Stimulated activated CD8-positive, alpha-beta memory T cell treated with anti-CD3 and anti-CD28 coated beads, Interleukin-15, amount 100 ng/mL, for 4 hours (primary cell): ENCODE measurements at places on chromosomes 1 and 21.

DNA sequence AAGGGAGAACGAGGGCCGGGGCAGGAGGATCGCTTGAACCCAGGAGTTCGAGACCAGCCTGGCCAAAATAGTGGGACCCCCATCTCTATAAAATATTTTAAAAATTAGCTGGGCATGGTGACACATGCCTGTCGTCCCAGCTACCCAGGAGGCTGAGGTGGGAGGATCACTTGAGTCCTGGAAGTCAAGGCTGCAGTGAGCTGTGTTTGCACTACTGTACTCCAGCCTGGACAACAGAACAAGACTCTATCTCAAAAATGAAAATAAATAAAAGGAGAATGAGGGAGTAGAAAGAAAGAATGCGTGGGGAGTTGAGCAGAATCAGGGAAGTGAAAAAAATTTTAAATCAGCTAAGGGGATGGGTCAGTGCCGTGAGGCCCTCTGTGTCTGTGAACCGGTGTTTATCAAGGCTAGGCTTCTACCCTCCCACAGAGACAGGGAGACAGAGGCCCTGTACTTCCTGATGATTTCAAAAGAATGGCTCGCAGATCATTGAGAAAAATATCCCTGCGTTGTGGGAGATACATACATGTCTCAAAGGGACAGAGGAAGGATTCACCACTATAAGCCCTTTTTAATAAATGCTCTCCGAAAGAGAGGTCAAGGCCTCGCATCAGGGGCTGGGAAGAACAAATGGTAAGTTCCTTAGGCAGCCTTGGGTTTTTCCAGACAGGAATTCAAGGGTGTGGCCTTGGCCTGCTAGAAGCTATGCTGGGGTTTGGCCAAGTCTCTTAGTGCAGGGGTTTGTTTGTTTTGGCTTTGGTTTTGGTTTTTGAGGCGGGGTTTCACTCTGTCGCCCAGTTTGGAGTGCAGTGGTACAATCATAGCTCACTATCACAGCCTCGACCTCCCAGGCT lies 20.7 kb downstream of the IL10RB start:
- DNase-seq = no peak

DNA sequence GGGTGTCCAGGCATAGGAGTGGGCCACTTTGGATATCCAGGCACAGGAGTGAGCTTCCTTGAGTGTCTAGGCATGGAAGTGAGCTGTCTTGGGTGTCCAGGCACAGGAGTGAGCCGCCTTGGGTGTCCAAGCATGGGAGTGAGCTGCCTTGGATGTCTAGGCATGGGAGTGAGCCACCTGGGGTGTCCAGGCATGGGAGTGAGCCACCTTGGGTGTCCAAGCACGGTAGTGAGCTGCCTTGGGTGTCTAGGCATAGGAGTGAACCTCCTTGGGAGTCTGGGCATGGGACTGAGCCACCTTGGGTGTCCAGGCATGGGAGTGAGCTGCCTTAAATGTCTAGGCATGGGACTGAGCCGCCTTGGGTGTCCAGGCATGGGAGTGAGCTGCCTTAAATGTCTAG lies 146.3 kb downstream of the C1orf94 start:
- DNase-seq = no peak

- no peak for DNase-seq
Observed at GRCh38 chr1:230556453-230556852, 85.8 kb upstream of the COG2 start.

DNA sequence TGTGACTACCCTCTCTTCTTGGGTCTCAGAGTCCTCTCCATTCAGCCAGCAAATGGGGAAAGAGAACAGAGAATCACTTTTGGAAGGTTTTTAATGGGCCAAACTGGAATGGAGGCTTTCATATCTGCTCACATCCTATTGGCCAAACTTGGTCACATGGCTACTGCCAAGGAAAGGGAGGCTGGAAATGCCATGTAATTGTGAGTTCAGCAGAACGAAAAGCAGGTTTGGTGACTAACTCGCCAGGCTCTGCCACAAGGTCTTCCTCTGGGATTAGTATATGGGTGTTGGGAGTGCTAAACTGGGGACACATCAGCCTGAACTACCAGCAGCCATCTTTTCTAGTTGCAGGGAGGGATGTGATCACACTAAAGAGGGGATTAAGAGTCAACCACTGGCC lies 19.2 kb downstream of the RD3 start:
- DNase-seq = no peak

DNA sequence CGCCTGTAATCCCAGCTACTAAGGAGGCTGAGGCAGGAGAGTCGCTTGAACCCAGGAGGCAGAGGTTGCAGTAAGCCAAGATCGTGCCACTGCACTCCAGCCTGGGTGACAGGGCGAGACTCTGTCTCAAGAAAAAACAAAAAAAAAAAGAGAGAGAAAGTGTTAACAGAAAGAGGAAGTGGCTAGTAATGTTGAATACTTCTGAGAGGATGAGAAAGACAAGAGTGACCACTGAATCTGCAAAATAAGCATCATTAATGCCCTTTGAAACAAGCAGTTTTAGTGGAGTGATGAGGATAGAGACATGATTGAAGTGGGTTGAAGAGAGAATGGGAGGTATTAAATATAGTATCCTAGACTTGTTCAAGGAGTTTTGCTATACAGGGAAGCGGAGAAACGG lies 11.7 kb downstream of the MPZ start:
- no peak for DNase-seq

GRCh38 chr1:67886076-67886475 lies 52.8 kb upstream of the GNG12 start:
- DNase-seq = no peak

GRCh38 chr1:172599912-172600311 lies 59.0 kb upstream of the FASLG start:
- no peak for DNase-seq

- no peak for DNase-seq
Observed at GRCh38 chr1:65625528-65625927, 167.2 kb upstream of the PDE4B start.
